AG04449 (cell line): ENCODE measurements at places on chromosomes 3 and 15.

DNA sequence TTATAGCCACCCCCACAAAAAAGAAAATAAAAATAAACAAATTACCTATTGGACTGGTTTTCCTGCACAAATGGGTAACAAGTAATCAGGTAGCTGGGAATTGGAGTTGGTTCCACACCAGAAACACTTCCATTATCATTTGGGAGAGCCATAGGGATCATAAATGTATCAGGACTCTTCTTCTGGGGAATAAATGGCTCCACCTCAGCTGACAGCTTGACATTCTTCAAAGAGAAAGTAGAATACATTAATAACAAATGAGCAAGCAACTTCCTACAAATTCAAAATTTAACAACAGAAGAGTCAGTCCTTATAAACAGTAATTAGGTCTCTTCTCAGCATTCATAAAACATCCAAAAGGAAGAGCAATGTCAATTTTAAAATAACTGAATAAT is 8.7 kb downstream of the SECISBP2L start:
- no peak for DNase-seq

DNA sequence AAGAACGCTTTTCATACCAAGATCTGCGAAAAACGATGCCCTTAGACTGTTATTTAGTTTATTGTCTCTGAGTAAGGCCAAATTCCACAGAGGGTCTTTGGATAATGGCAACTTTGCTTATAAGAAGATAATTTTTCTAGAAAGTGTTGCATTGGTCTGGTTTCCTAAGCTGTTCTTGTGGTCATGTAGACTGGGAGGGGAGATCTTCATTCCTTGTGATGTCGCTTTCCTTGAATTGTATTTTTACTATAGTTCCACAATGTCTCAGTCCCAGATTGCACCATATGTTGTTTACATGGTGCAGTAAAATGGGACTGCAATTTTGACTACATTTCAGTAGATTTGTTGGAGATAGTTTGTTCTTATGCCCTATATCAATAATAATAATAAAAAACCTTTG is 28.8 kb upstream of the ST3GAL6 start:
- DNase-seq, result no peak

DNA sequence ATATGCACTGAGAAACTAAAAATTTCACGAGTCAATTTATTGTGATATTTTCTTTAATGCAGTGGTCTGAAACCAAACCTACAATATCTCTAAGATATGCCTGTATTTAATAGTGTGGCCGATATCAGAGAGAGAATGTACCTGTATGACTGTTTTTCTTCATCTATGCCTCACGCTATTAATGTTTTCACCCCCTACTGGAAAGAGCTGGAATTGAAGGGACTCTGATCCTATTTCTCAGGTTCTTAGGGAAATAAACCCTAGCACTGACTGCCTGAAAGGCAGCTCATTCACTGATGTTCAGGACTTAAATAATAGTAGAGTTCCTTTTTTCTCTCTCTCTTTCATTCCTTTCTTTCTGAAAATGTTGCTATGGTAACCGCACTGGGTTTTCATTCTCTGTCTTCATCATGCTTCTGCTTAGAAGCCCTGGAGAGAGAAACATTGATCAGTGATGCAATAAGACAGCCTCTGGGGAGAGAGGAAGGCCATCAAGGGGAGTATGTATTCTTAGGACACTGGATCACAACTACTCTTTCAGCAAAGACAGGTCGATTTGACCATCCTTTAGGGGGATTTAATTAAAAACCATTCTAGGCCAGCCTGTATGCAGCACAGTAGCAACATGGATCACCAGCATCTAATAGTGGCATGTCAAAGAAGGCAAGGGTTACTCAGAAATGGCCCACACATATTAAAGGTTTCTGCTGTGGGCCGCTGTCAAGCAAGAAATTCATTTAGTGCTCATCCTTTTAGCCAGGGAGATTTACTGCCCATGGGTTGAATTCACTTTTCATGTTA is 1135.7 kb downstream of the IGSF11 start:
- DNase-seq, result no peak

GRCh38 chr3:26681632-26682031 is 59.1 kb downstream of the LRRC3B start:
- no peak for DNase-seq

- peak; percentile 94 for DNase-seq
These were observed 38.0 kb downstream of the PRICKLE2 start for GRCh38 chr3:64187065-64187959.

- no peak for DNase-seq
These were observed 2.8 kb upstream of the MUC20 start for GRCh38 chr3:195717852-195718476.

- no peak for DNase-seq
These were observed 106.6 kb downstream of the FBXL22 start for GRCh38 chr15:63703641-63704240.

DNA sequence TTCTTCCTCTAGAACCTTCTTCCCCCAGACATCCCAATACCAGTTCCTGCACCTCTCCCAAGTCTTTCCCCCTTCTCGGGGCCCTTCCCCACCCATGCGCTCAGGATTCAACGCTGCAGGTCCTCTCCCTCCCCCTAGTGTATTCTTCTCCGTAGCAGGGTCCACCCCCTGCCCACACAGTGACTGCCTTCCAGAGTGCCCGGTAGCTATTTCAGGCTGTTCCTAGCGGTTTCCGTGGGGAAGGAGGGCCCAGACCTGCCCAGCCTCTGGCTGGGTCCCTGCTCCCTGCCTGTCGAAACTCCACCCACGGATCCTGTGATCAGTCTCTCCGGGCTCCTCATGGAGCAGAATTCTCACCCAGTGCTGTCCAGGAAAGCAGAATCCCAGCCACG is 45.2 kb upstream of the SEC61A1 start:
- no peak for DNase-seq

DNA sequence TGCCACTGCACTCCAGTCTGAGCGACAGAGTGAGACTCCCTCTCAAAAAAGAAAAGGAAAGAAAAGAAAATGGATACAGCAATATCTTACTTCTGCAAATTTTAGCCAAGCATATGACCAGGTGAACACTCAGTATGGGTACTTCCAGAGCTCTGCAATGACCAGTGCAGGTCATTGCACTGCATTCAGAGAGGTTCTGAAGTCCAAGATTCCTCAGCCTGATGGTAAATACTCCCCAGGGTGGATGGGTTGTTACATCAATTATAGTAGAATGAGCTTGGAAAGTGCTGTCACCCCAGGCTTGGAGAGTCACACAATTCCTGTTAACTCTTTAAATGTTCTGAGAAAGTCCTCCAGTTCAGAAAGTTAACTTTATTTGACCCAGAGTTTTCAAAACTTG is 103.7 kb downstream of the RPLP1 start:
- no peak for DNase-seq

DNA sequence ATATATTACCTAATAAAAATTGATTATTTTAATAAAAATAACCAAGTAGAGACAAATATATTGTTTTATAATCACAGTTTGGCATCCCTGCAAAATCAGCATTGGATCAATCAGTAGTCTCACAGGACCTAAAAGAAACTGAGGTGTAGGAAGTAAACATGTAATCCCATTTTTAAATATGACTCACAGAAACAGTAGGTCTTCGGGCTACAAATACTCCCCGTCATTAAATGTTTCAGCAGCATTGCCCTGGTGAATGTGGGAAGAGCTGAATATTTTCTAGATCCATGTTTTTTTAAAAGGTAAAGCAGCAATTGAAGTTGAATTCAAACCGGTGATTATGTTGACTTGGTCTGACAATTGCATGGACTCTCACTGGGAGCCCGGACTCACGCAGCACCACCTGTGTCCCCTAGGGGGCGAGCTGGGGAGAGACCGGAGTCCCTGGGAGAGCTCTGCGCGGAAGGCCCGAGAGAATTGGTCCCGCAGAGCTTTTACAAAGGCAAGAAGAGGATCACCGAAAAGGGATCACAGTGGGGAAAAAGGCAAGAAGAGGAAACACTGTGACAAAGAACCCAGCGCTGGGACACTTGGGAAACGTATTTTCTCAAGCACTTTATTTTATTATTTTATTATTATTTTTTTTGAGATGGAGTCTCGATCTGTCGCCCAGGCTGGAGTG is 17.2 kb upstream of the USP3 start:
- DNase-seq, result no peak

DNA sequence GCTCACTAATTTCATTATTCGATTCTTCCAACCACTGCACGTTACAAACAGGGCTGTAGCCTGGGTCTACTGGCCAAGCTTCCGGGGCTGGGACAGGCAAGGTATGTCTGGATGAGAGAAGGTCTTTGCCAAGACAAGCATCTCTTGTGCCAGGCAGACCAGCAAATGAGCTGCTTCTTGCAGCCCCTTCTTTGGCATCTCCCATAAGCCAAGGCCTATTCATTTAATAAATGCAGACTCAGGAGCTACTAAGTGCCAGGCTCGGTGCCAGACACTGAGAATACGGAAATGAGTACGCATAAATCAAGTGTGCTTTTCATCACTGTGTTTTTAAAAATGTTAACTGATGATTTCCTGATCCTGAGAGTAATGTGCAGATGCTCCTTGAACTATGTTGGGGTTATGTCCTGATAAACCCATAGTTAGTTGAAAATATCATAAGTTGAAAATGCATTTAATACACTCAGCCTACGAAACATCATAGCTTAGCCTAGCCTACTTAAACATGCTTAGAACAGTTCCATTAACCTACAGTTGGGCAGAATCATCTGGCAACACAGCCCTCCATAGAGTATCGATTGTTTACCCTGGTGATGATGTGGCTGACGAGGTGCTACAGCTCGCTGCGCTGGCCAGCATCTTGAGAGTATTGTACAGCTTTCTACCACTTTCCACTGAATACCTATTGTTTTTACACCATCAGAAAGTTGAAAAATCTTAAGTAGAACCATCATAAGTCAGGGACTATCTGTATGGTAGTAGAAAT is 135.0 kb upstream of the CTDSPL start:
- no peak for DNase-seq

DNA sequence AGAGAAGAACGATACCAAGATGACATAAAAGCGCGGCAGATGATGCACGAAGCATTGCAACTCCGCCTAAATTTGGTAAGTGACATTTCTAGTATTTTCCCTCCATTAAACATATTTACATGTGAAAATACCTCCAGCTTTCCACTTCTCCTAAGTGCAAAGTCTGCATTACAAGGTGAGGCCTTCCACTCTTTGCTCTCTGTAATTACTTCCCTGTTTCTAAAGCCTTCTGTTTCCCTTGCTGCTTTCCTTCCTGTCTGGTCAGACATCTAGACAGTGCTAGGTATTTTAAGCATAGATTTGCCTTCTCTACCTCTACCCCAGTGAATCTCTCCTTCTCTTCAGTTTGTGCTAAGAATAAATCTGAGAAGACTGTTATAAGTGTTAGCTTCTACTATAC is 1.9 kb downstream of the P2RY12 start:
- DNase-seq, result no peak

DNA sequence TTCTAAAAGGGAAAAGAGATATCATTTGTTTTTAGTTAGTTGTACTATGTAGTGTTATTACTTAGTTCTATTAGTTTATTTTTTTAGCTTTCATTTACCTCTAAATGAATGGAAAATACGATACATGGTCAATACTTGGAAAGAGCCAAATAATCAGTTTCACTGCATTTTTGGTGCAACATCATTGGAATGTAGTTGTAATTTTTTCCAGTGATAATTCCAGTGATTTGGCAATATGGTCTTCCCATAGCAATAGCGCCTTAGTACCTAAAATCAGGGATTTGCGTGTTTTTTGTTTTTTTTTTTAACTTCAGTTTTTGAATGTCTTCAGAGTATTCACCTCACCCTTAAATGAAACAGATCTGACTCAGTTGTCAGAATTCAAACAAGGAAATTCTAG is 41.8 kb downstream of the RAB8B start:
- no peak for DNase-seq

GRCh38 chr3:49727154-49727923 is 3.6 kb upstream of the GMPPB start:
- no peak for DNase-seq

- DNase-seq, result peak; percentile 70
These were observed 98.3 kb downstream of the MEX3B start for GRCh38 chr15:81947548-81947947.

DNA sequence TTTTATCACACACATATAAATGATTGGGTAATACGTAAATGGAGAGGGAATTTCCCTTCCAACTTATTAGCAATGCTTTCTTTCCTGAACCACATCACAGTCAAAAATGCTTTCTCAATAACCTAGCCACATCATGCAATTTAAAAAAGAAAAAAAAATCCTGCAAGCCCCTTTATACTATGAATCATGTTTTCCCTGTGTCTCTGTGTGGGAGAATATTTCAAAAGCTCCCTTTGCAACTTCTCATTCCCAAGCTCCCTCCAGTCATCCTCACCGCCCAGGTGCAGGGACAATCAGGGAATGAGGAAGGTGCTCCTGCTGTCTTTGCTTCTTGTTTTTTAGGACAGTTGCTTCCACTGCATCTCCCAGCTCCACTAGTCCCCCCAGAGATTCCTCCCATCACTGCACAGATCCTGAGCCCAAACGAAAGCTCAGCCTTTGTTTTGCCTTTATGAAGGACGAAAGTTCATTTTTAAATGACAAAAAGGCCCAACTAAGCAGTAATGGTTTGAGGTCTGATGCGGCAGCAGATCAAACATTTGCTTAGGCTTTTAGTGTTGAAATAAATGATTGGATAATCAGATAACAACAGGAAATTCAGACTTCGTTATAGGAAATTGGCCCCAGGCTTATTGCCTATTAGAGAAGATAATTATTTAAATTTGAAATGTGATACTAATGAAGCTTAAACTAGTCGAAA is 47.8 kb upstream of the ADGRG7 start:
- DNase-seq, result peak; percentile 57

- no peak for DNase-seq
These were observed 113.1 kb upstream of the C15orf61 start for GRCh38 chr15:67407786-67408185.

GRCh38 chr15:99113547-99114271 is 8.8 kb downstream of the SYNM start:
- DNase-seq, result no peak

- DNase-seq, result no peak
These were observed 1.3 kb downstream of the ADAM10 start for GRCh38 chr15:58748040-58748851.

- no peak for DNase-seq
These were observed 18.2 kb upstream of the ATP2B2 start for GRCh38 chr3:10523561-10523960.
